Upper lobe of left lung (tissue), 6 donors: ENCODE measurements at places on chromosomes 3 and 15.

DNA sequence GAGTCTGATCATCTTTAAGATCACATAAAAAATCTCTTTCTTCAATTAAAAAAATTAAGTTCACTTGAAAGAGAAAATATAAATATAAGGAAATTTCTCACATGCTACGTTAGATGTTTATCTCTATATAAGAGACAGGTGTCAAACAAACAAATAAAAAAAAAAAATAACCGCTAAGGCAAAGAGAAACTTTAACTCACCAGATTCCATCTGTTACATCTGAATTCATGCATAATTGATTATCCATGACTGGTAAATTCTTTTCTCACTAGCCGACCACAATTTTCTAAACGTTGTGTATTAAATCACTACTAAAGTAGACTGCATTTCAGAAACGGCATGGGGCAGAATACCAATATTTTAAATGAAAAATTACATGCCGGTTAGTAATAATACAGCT, 9.6 kb upstream of the SATB1 start:
- H3K4me1 ChIP-seq, result no peaks in the 10 kb centered on the region
- no peaks in the 10 kb centered on the region for H3K36me3 ChIP-seq
- no peak overlapping the region for H3K27ac ChIP-seq
- no peak overlapping the region for H3K4me3 ChIP-seq
- no peaks in the 10 kb centered on the region for H3K27me3 ChIP-seq

DNA sequence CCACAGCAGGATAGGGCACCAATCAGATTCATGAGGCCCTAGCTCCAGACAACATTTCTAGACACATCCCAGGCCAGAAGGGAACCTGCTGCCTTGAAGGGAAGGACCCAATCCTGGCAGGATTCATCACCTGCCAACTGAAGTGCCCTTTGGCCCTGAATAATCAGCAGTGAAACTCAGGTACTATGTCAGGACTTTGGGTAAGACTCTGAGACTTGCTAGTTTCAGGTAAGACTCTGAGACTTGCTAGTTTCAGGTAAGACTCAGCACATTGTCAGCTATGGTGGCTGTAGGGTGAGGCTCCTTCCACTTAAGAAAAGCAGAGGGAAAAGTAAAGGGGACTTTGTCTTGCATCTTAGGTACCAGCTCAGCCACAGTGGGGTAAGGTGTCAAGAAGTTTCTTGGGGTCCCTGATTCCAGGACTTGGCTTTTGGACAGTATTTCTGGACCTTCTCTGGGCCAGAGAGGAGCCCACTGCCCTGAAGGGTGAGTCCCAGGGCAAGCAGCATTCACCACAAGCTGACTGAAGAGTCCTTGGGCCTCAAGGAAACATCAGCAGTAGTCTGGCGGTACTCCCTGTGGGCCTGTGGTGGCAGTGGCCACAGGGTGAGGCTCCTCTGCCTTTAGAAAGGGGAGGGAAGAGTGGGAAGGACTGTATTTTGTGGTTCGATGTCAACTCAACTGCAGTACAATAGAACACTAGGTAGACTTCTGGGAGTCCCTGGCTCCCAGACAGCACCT, 13.7 kb upstream of the COL8A1 start:
- no peaks in the 10 kb centered on the region for H3K4me1 ChIP-seq
- H3K36me3 ChIP-seq, result no peaks in the 10 kb centered on the region
- DNase-seq, result no peak

DNA sequence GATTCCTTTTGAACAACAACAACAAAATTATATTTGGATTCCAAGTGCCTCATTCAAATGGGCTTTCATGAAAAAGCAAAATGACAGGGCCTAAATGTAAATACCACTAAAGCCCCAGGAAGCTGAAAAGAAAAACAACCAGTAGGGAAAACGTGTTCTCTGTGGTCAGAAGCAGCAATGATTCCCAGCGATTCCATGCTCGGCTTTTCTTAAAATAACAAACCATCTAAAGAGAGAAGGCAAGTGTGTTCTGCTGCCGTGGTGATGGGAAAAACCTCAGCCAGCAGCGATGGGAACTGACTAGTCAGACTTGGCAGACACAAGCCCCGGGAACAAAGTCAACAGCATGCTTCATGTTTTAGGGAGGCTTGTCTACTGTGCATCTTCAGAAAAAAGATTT, 153.6 kb downstream of the TNIK start:
- H3K27me3 ChIP-seq, result no peaks in the 10 kb centered on the region
- no peak overlapping the region for H3K4me3 ChIP-seq
- no peaks in the 10 kb centered on the region for H3K4me1 ChIP-seq
- no peak for DNase-seq
- H3K36me3 ChIP-seq, result no peaks in the 10 kb centered on the region

DNA sequence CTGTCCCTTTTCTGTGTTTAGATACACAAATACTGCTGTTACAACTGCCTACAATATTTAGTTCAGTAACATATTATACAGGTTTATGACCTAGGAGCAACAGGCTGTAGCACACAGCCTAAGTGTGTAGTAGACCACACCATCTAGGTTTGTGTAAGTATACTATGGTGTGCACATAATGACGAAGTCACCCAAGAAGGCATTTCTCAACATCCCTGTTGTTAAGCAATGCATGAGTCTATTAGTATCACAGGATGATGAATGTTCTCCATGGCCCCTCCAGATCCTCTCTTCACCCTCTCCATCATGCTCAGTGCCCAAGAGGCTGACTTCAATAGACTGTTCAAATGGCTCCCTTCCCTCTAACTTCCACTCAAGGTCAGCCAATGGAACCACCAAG, 14.6 kb upstream of the SEC62 start:
- H3K4me3 ChIP-seq, result no peak overlapping the region
- DNase-seq, result no peak
- H3K27me3 ChIP-seq, result no peaks in the 10 kb centered on the region
- no peaks in the 10 kb centered on the region for H3K4me1 ChIP-seq
- no peaks in the 10 kb centered on the region for H3K36me3 ChIP-seq

- H3K4me3 ChIP-seq, result no peak overlapping the region
- peaks cover 6% of the 10 kb centered on the region for H3K4me1 ChIP-seq
- DNase-seq, result no peak
- H3K27me3 ChIP-seq, result no peaks in the 10 kb centered on the region
- H3K36me3 ChIP-seq, result no peaks in the 10 kb centered on the region
- no peak overlapping the region for H3K27ac ChIP-seq
These were observed 22.2 kb downstream of the GRAMD2A start for GRCh38 chr15:72175186-72176044.

DNA sequence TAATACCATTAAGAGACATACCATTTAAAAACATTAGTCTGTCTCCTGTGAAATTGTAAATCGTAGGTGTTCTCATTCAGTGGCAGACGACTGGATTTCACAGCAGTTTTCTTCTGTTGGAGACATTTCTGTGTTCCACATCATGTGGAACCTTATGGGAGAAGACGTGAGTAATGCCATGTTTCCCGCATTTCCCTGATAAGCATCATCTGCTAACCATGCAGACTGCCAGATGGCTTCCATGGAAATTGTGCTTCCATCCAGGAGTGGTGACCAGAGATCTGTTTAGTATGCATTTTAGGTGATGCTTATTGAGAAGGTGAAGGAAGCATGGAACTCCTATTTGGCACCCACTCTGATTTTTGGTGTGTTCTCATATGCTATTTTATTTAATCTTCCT, 28.4 kb upstream of the ST3GAL6 start:
- no peaks in the 10 kb centered on the region for H3K36me3 ChIP-seq
- H3K27me3 ChIP-seq, result no peaks in the 10 kb centered on the region
- H3K4me1 ChIP-seq, result peaks cover 30% of the 10 kb centered on the region
- no peak overlapping the region for H3K27ac ChIP-seq
- no peak for DNase-seq
- H3K4me3 ChIP-seq, result no peak overlapping the region

DNA sequence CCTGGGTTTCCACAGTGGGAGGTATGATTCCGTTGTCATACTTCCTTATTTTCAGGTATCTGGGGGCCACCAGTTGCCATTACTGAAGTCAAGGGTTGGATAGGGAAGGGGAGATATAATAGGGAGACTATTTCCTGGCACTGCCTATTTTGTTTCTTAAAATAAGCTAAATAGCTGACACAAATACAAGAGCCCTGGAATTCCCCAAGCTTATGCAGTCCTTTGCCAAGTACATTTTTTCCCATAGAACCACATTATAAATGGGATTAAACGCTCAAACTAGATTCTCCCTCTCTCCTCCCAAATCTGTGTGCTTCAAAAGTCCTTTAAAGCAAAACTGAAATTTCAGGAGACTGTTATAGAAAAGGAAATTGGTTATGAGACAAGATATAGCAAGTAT, 68.7 kb downstream of the AP4E1 start:
- peaks cover 36% of the 10 kb centered on the region for H3K36me3 ChIP-seq
- H3K27ac ChIP-seq, result no peak overlapping the region
- H3K4me1 ChIP-seq, result peaks cover 2% of the 10 kb centered on the region
- no peak for DNase-seq

GRCh38 chr3:169541528-169541927, 122.0 kb downstream of the MECOM start:
- no peak overlapping the region for H3K4me3 ChIP-seq
- no peaks in the 10 kb centered on the region for H3K36me3 ChIP-seq
- DNase-seq, result no peak
- no peak overlapping the region for H3K27ac ChIP-seq
- no peaks in the 10 kb centered on the region for H3K27me3 ChIP-seq

DNA sequence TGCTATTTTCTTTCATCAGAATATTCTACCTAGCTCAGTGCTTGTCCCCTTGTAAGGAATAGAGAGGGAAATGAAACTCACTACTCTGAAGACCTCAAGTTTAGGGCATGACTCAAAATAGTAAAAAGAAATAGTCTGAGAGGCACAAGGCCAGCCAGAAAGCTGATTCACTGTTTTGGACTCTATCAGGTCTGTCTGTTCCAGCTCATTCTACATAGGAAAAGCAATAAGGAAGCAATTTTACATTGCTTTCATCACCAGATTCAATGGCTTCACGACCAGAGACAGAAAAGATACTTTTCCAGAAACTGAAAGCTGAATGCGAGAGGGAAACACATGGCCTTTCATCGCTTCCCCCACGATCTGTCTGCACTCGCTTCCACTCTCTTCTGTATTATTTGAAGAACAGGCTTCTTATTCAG, 276.0 kb downstream of the GBE1 start:
- peaks cover 7% of the 10 kb centered on the region for H3K4me1 ChIP-seq
- no peak overlapping the region for H3K4me3 ChIP-seq
- no peak for DNase-seq

GRCh38 chr3:25723802-25724201, 59.1 kb upstream of the TOP2B start:
- no peaks in the 10 kb centered on the region for H3K27me3 ChIP-seq
- peaks cover 40% of the 10 kb centered on the region for H3K36me3 ChIP-seq
- H3K4me1 ChIP-seq, result no peaks in the 10 kb centered on the region
- no peak overlapping the region for H3K4me3 ChIP-seq

- no peaks in the 10 kb centered on the region for H3K27me3 ChIP-seq
- H3K27ac ChIP-seq, result no peak overlapping the region
- H3K4me3 ChIP-seq, result no peak overlapping the region
- no peak for DNase-seq
- no peaks in the 10 kb centered on the region for H3K36me3 ChIP-seq
These were observed 166.5 kb upstream of the NECTIN3 start for GRCh38 chr3:110905121-110905520.

GRCh38 chr3:182843478-182843877, 50.2 kb downstream of the ATP11B start:
- no peak overlapping the region for H3K4me3 ChIP-seq
- no peaks in the 10 kb centered on the region for H3K4me1 ChIP-seq
- no peak overlapping the region for H3K27ac ChIP-seq
- H3K36me3 ChIP-seq, result peaks cover 7% of the 10 kb centered on the region
- no peak for DNase-seq

DNA sequence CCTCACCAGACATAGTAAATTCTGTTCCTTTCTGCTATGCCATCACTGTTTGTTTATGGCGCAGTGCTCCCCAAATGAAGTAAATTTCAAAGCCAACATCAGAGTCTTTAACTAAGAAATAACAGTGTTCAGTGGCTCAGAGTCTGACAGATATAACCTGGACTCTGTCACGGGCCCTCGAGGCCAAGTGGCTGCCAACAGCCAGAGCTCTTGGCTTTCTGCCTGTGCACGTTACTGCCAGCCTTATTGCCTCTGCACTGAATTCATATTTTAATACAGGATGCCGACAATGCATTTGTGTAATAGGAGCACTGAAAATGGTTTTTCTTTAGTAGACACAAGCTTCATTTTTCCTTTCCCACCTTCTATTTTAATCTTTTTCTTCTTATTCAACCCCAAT, 219.9 kb downstream of the NLGN1 start:
- peak; percentile 1 for DNase-seq
- no peak overlapping the region for H3K4me3 ChIP-seq

GRCh38 chr15:60363087-60363549, 34.7 kb downstream of the ANXA2 start:
- no peak overlapping the region for H3K4me3 ChIP-seq
- DNase-seq, result no peak
- H3K27ac ChIP-seq, result no peak overlapping the region
- no peaks in the 10 kb centered on the region for H3K27me3 ChIP-seq
- peaks cover 9% of the 10 kb centered on the region for H3K36me3 ChIP-seq

DNA sequence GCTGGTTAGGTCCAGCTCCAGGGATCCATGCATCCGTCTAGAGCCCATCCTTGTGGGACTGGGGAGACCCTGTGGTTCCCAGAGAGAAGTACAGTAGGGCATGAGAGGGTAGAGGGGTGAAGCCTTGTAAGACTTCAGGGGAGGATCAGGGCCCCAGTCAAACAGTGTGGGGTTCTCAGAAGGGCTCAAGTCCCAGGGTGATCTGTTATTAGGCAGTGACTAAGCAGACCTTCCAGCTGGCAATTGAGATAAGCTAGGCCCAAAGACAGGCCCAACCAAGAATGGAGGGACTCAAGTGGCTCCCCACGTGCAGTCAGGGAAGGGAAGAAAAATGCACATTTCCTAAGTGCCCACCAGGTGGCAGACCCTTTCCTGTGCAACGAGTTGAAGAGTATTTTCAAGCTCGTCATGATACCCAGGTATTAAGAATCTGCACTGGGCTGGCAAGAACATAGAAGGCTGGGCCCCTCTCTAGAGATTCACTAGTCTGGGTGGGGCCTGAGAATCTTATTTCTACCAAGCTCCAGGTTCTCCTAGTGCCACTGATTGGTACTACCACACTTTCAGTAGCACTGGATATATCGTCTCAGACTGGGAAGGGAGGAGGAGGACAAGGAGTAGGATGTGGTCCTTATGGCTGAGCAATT, 240.8 kb downstream of the NR1D2 start:
- no peak overlapping the region for H3K4me3 ChIP-seq
- DNase-seq, result no peak
- no peak overlapping the region for H3K27ac ChIP-seq
- no peaks in the 10 kb centered on the region for H3K27me3 ChIP-seq
- peaks cover 5% of the 10 kb centered on the region for H3K4me1 ChIP-seq

- H3K27ac ChIP-seq, result no peak overlapping the region
- H3K4me3 ChIP-seq, result no peak overlapping the region
- no peaks in the 10 kb centered on the region for H3K4me1 ChIP-seq
- no peaks in the 10 kb centered on the region for H3K27me3 ChIP-seq
- no peak for DNase-seq
- no peaks in the 10 kb centered on the region for H3K36me3 ChIP-seq
These were observed 372.8 kb downstream of the TIGIT start for GRCh38 chr3:114666623-114667022.

GRCh38 chr15:87896936-87897335, 359.6 kb downstream of the NTRK3 start:
- no peaks in the 10 kb centered on the region for H3K27me3 ChIP-seq
- no peak overlapping the region for H3K27ac ChIP-seq
- H3K4me1 ChIP-seq, result no peaks in the 10 kb centered on the region
- no peak overlapping the region for H3K4me3 ChIP-seq

- DNase-seq, result no peak
- H3K36me3 ChIP-seq, result peaks cover 68% of the 10 kb centered on the region
- H3K27me3 ChIP-seq, result no peaks in the 10 kb centered on the region
These were observed 17.0 kb downstream of the NISCH start for GRCh38 chr3:52472239-52473000.
